KG1 (cell line): ENCODE measurements at places on chromosomes 16 and 17.

- DNase-seq, result no peak
Observed at GRCh38 chr17:62739645-62740388, 68.3 kb downstream of the MARCHF10 start.

DNA sequence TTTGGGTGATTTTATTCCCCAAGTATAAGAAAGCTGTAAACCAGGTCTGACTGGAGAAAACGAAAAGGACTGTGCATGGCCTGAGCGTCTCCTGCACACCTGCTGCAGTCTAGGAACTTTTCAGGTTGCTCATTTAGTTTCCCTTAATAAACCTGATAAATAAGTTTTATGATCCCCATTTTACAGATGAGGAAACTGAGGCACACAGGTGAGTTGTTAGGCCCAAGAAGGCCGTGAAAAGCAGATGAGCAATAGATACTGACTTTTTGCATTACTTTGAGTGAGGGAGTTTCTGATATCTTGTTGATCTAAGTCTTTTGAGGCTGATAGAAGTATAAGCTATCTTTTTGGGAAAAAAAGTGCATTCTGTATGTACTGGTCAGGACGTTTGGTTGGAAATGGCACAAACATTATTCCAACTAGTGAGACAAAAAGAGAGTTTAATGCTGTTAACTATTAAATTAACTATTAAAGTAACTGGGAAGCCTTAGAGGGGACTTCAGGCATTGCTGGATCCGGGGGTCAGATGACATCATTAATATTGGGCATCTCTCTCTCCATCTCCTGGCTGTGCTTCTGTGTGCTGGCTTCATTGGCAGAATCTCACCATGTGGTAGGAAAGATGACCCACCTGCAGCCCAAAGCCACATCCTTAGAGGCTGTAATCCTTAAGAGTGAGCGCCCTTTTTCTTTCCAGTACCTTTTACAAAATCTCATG is 163.4 kb downstream of the CMIP start:
- no peak for DNase-seq

DNA sequence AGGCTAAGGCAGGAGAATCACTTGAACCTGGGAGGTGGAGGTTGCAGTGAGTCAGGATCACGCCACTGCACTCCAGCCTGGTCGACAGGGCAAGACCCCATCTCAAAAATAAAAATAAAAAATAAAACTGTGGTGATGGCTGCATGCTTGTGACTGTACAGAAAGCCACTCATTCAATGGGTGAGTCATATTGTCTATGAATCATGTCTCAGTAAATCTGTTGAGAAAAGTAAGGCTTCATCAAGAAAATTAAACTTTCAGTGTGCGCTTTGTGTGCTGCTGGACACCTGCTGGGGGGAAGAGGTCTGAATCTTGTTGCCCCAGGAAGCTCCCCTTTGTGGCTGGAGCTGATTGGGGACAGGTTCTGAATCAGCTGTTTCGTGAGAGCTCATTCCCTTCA is 11.3 kb downstream of the NUBP1 start:
- no peak for DNase-seq

GRCh38 chr17:30218799-30219198 is 16.7 kb downstream of the SLC6A4 start:
- DNase-seq, result no peak

DNA sequence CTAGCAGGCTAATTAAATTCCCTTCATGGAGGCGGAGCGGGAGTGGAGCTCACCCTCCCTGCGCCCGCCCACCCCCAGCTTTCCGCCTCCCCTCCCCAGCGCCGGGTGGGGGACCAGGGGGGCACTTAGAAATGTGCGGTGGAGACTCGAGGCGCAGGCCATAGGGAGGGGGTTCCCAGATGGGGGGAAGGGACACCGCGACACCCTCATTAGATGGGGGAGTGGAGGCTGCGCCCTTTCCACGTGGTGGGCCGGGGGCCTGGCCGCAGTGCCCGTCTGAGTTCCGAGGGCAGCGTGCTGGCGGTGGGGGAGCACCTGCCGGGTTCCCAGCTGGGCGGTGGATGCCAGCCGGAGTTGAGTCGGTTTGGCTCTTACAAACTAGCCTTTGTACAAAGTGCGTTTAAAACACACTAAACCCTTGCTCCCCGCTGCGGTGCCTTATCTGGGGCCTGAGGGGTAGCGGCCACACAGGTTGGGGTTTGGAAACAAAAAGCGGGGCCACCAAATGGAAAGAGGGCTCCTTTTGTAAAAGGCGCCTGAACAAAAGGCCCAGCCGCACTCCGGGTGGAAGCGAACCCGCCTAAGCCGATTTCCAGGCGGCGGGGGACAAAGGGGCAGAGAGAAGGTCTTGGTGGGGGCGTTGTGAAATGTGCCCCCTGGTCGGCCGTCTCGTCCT is 1.4 kb downstream of the GSE1 start:
- DNase-seq, result peak; percentile 56

DNA sequence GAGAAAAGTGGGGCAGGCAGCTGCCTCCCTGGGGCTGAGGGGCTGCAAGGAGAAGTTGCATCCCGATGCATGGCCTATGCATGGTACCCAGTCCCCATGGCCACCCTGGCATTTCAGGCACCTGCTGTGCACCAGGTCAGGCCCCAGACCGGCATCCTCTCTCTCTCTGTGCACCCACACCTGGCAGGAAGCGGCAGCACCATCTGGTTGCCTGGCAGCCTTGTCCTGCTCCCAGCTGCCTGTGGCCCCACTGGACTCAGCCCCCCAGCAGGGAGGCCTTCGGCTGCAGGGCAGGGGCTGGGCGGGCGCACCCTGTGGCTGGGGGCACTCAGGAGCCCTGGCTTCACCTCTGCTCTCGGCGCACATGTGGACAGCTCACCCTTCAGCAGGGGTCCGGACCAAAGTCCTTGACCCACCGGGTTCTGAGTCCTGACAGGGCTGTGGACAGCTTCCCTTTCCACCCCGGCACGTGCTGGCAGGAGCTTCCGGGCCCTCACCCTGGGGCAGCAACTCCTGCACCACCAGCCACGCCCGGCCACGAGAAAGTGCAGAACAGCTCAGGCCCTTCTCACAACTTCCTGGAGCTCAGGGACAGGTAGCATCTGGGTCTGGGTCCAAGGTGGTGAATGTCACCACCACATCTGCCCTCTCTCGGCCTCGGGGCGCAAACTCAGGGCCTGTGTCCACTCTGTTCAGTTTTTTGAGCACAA is 36.7 kb downstream of the CTU2 start:
- DNase-seq, result no peak

GRCh38 chr17:15891318-15891717 is 53.6 kb upstream of the ADORA2B start:
- no peak for DNase-seq

DNA sequence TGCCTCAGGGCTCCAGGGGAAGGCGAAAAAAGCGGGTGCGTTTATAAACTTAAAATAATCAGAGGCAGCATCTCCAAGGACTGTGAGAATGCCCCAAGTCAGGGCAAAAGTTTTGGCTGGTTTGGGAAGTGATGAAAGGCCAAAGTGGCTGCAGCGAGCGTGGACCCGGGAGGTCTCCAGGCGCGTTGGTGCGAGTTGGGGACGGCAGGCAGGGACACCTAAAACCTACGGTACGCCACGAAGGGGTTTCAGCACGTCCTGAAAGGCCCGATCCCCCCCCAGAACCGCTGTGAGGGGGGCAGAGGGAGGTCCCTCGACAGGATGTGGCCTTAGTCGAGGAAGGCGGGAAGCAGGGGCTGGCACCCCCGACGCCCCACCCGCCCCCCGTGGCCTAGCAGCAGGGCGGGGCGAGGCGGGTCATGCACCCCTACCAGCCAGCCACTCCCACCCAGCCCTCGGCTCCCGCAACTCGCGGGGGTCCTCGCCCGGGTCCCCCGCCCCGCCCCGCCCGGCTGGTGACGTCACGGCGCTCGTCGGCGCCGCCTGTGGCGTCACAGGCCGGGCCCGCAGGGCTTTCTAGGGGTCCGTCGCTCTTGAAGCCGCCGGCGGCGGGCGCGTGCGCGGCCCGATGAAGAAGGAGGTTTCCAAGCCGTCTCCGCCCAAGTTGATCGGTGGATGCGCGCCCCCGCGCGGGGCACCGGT is at the start of gene MYCBPAP:
Gene MYCBPAP, plus strand, starts transcription at position 569 of the 702 bp plus-strand sequence. CDS start 236 bp downstream, outside the sequence.
- DNase-seq, result no peak

GRCh38 chr17:81553616-81554181 is 1.5 kb upstream of the FAAP100 start:
- no peak for DNase-seq

DNA sequence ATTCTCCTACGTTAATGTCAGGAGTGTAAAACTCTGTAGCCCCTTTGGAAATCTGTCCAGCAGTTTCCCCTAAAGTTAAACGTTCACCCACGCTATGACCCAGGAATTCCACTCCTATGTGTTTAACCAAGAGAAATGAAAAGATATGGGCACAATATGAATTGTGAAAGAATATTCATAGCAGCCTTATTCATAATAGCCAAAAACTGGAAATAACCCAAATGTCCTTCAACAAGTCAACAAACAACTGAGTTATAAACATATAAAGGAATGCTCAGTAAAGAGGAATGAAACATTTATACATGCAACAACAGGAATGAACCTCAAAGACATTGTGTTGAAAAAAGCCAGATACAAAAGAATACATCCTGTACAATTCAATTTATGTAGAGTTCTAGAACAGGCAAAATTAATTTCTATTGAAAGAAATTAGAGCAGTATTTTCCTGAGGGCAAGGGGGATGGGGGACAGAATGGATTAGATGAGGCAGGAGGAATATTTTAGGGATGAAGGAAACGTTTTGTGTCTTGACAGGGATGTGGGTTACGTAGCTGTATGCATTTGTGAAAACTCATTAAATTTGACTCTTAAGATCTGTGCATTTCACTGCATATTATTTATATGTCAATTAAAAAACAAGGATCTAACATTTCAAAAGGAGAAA is 286.7 kb upstream of the CDH5 start:
- DNase-seq, result no peak

DNA sequence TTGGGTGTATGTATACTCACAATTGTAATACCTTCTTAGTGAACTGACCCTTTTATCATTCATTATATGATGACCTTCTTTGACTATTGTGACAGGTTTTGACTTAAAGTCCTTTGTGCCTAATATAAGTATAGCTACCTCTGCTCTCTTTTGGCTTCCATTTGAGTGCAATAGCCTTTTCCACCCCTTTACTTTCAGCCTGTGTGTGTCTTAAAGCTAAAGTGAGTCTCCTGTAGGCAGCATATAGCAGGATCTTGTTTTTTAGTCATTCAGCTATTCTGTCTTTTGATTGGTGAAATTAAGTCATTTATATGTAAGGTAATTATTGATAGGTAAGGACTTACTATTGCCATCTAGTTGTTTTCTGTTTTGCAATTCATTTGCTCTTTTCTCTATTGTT is 15.9 kb upstream of the TBX4 start:
- no peak for DNase-seq

DNA sequence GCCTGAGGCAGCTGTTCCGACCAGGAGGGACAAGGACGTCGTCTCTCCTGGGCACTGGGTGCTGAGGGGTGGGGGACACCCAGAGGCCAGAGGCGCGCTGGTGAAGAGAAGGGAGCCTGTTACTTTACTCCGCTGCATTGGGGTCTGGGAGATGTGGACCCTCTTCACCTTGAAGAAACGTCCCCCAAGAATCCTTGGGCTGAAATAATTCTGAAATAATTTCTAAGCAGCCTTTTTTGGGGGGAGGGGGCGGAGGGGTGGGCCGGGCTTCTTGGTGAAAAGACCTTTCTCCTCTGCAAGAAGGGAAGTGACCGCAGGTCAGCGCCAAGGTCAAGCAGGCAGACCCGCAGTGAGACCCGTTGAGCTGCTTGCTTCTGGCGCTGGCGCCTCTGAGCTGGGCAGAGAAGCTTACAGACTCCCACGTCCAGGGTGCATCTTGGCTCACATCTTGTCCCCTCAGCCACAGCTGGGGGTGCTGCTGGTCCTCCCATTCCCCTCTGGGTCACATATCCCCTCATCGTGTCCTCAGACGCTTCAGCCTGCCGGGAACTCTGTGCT is 1.1 kb downstream of the SYT17 start:
- no peak for DNase-seq

DNA sequence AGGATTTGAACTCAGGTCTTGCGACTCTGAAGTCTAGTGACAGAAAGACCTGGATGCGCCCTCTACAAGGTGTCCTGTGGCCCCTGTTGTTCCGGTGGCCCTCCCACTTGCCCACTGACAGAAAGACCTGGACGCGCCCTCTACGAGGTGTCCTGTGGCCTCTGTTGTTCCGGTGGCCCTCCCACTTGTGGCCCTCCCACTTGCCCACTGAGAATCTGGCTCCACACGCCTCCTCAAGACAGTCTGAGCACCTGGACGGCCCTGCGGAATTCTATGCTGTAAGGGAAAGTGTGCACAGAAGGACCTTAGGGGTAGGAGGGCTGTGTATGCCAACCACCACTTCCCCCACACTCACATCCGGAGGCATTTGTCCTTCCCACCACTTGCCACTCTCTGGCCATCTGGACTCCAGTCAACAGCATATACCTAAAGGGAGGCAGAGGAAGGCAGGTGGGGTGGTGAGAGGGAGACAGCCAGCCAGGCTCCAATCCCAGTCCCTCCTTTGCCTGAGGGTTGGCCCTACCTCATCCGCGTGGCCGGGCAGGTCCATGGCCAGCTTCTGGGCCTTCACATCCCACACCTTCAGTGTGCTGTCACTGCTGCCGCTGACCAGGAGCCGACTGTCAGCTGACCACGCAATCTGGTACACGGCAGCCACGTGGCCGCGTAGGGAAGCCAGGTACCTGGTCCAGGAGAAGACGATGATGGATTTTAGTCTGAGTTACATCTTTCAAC is 9.1 kb downstream of the NLE1 start:
- DNase-seq, result no peak

DNA sequence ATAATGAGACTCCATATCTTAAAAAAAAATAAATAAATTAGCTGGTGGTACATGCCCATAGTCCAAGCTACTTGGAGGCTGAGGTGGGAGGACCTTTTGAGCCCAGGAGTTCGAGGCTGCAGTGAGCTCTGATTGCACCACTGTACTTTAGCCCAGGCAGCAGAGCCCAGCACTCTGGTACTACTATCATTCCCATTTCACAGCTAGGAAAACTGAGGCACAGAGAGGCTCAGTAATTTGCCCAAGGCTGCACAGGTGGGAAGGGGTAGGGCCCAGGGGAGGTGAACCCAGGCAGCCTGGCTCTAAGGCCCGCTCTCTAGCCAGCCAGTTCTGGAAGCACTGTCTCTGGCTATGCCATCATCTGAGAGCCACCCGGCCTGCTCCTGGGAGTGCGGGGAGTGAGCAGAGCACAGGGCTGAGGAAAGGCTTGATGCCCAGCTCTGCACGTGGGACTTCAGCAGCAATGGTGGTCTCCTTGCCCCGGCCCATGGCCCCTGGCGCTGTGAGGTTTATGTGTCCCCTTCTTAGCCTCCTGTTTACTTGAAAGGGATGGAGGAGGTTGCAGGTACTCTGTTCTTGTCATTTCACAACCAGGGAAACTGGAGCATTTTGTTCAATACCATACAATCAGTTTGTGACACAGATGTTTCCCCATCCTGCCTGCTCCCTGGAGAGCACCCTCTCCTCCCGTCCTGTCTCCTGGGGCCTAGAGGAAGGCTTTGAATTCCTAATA is 222.3 kb downstream of the KATNIP start:
- DNase-seq, result no peak

DNA sequence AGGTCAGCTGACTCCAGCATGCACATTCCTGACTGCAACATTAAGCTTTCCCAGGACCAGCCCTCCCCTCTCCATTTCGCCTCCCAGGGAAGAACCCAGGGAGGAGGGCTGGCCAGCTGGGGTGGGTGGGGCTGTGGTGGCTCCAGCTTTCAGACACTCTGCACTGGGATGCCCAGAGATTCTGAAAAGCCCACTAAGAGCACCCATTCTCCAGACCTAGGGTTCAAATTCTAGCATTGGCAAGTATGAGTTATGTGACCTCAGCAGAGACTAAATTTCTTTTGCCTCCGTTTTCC is 7.8 kb downstream of the DLX3 start:
- DNase-seq, result no peak

- DNase-seq, result no peak
Observed at GRCh38 chr16:65212240-65212639, 90.4 kb upstream of the CDH11 start.
